Esophagus muscularis mucosa (tissue), 4 donors: ENCODE measurements at places on chromosomes 2 and 18.

- no peak for DNase-seq
Observed at GRCh38 chr18:26765498-26765897, 100.0 kb downstream of the AQP4 start.

DNA sequence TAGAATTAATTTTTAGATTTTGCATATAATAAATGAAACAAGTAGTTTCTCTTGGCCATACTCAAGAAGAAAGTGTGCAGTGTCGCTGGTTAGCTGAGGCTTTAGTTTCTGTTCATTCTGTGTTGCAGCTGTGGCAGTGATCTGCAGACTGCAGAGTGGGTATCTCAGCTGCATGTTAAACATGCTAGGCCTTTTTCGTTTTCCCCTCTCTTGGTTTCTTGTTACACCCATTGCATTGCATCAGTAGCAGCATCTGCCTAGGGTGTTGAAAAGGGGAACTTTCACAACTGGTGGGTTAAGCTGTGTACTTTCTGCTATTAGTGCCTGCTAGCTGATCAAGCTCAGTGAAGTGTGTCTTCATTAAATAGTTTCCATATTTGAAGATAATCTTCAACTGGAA is 51.3 kb downstream of the ACSL3 start:
- no peak for DNase-seq

- DNase-seq = no peak
Observed at GRCh38 chr2:99980176-99980575, 162.2 kb downstream of the AFF3 start.

GRCh38 chr2:174248998-174249592 is 763 bp upstream of the OLA1 start:
- DNase-seq = no peak

- DNase-seq = no peak
Observed at GRCh38 chr18:52829876-52830405, 489.9 kb downstream of the DCC start.

GRCh38 chr2:25339791-25340180 is 1.9 kb downstream of the DNMT3A start:
- no peak for DNase-seq

DNA sequence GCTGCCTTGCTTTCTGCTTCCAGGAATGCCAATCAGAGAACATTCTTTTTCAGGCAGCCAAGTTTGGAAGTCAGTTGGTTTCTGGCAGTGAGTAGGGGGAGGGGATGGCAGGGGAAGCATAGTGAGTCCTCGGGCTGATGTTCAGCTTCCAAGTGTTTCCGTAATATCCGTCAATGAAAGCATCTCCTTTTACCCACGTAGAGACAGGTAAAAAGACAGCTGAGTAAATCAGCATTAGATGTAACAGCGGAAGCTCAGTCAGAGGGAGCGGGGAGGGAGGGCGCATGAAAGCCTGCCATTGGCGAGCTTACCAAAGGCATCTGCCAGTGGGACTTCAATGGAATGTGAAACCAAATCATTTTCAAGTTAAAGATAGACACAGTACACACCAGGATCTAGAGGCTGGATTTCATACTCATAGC is 117.1 kb upstream of the DTNA start:
- no peak for DNase-seq

DNA sequence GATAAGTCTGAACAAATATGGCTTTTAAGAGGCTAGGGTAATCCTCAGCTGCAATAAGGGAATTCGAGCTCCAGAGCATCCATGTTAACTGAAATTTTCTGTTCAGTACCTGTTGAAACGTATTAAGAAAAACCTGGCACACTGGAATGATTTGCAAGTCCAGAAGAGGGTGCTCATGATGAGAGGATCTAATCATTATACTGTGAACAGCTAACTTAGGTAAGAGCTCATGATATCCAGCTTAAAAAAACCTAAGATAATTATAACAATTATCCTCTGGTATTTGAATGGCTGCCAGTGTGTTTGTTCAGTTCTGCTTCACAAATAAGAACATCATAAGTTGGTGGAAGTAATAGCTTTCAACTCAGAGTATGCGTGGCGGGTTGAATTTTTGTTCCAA is 1118.3 kb upstream of the DDX18 start:
- DNase-seq = no peak

GRCh38 chr2:221494556-221494955 is 77.5 kb downstream of the EPHA4 start:
- DNase-seq = no peak

GRCh38 chr2:98833172-98833916 is 102.4 kb upstream of the MGAT4A start:
- DNase-seq = no peak

- DNase-seq = no peak
Observed at GRCh38 chr2:172775319-172775718, 39.7 kb downstream of the RAPGEF4 start.
